NCI-H1930 (cell line): ENCODE measurements at places on chromosomes 6 and 20.

GRCh38 chr6:162638931-162639574 lies 88.5 kb downstream of the PRKN start:
- no peak for DNase-seq

- no peak for DNase-seq
These were observed 119.6 kb downstream of the TFAP2C start for GRCh38 chr20:56748476-56749377.

GRCh38 chr6:42125231-42125630 lies 17.2 kb downstream of the C6orf132 start:
- DNase-seq: no peak

DNA sequence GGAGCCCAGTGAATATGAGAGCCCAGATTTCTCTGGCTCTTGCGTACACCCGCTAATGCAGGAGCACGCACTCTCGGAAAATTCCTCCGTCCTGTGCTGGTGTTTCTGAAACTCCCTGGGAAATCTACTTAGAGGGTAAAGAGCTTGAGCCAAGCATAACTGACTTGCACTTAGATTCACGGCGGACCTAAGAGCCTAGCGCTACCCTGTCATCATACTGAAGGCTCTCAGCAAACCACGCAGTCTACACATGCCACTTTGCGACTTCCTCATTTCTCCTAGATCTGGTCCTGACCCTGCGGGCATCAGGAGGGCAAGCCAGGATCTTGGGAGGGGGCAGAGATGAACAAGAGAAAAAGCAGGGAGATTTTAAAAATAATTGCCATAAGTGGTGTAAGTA lies 324.7 kb downstream of the CD83 start:
- DNase-seq: no peak

DNA sequence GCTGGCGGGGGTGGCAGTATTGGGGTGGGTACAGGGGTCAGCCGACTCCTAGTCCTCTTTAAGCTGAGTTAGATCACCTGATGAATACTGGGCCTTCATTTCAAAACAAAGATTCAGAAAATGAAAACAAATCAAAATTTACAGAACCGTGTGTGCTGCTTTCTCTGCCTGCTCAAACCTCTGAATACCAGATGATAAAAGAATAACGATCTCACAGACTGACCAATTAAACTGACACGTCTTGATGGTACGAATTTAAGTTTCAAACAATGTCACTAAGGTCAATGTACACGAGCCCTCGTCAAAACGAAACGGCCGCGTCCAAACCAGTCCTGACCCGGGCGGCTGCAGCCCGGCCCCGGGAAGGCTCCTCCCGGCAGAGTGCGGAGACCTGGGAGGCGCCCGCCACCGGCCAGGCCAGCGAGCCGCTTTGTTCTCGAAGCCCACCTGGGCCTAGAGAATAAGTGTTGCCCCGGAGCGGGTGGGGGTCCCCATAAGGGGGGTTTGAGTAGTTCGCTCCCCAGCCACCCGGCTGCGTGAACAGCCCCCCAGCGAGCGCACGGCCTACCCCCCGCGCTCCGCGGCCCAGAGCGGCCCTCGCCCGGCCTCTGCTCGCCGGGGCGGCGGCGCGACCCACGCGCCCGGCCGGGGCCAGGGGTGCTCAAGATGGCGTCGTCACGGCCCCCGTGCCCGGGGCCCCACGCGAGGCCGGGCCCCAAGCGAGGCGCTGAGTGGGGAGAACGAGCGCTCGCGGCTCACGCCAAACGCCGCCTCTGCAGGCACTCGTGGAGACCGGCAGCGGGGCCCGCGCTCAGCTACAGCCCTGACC lies 728 bp downstream of the PSMA7 start:
- DNase-seq: no peak
